ENCODE measurements at places on chromosomes 3 and 15. TPM values are rescaled to one million over a fixed set of nuclear protein-coding genes. Genes with fewer than 3 reads are reported as not detected.

The EIF5A2 gene
- 4.1 TPM for total RNA-seq

DNA sequence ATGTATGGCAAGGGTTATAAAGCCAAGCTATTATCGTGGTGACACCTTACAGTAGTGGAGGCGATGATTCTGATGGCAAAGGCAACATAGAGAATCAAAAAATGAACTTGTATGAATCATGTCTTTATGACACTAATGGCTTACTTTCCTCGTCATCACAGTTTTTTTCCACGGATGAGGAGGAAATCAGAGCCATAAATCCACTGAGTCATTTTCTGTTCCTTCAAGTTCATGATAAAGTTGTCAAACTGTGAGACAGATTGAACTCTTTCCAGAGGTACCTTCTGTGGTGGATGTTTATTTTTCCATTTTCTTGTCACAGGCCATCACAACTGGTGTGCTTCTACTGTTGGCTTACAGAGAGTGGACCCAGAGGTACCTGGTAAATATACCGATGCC lies 8.5 kb downstream of the TMEM212 start:
- no peak for DNase-seq

DNA sequence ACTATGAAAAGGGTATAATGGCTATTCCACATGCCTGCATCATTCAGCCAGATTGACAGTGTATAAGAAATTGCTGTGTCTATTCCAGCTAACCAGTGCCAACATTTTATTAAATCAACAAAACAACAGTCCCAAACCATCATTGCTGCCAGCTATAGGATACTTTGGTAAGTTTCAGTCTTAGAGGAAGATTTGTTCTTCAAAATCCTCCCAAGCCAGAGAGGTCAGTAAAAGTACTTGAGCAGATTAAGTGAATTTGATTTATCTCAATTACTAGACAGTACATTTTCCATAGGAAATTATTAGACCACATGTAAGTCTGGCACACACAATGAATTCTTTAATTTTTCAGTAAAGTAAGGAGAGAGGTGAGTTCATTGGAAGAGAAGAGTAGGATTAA lies 50.7 kb downstream of the TFG start:
- no peak for DNase-seq

GRCh38 chr3:188574885-188575284 lies 420.9 kb downstream of the LPP start:
- no peak for DNase-seq

The CEP19 gene
- total RNA-seq, result 1.6 TPM

GRCh38 chr3:69825446-69825845 lies 86.2 kb downstream of the MITF start:
- no peak for DNase-seq

GRCh38 chr3:159668990-159669476 lies 319.6 kb upstream of the IL12A start:
- DNase-seq, result no peak

The CPLX3 gene
- total RNA-seq, result not detected

DNA sequence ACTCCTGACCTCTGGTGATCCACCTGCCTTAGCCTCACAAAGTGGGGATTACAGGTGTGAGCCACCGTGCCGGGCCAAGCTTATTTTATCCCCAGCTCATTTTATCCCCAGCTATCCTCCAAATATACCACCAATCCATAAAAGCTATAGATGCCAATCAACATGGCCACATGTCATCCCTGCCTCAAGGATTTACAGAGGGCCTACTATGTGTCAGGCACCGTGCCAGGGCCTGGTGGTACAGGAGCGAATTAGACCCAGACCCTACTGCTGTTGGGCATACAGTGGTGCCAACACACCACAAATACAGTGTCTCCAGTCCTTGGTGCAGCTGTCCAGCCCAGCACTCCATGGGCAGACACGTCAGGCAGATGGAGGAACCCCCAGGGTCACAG lies 73.4 kb downstream of the SCN5A start:
- DNase-seq, result no peak

DNA sequence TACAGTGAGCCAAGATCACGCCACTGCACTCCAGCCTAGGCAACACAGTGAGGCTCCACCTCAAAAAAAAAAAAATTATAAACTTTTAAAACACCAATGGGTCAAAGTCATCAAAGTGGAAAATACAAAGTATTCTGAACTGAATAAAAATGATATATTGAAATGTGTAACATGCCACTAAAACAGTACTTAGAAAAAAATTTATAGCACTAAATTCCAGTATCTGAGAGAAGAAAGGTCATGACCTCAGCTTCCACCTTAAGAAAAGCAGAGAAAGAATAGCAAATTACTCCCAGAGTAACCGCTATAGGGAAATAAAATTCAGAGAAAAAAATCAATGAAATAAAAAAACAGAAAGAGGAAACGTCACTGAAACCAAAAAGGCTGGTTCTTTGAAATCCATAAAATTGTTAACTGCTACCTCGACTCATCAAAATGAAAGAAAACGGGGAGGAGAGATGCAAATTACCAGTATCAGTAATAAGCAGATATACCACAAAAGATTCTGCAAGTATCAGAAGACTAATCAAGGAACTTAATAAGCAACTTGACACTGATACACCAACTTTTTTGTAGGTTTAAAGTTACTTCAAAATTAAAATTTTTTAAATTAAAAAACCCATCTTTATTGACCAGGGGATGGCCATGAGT lies 20.8 kb downstream of the ATP13A3 start:
- no peak for DNase-seq

The LMAN1L gene
- not detected for total RNA-seq

The GOLIM4 gene
- 50.9 TPM for total RNA-seq

DNA sequence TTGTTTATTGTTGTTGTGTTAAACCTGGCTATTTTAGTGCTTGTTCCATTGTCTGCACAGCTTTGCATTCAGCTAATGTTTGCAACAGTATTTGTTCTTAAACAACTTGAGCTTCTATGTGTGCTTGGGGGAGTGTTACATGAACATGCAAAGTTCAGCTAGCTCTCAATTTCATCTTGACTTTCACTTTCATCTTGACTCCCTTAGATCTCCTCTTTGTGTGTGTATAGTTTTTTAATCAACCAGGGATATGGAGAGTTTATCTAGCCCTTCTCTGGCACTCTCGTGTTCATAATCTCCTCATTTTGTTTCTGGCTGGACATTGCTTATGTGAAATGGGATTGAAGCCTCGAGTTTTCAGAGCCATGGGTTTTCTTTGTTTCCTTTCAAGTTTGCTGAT lies 212.4 kb upstream of the ZBTB20 start:
- DNase-seq, result no peak
